ENCODE measurements at places on chromosomes 2 and 18.
A peak's percentile ranks its signal among the peaks of the same experiment; 100 is the strongest.

- no peak for DNase-seq
These were observed 36.0 kb upstream of the TTC27 start for GRCh38 chr2:32591669-32592463.

- DNase-seq: no peak
These were observed 116.1 kb upstream of the LRRTM1 start for GRCh38 chr2:80420530-80421208.

DNA sequence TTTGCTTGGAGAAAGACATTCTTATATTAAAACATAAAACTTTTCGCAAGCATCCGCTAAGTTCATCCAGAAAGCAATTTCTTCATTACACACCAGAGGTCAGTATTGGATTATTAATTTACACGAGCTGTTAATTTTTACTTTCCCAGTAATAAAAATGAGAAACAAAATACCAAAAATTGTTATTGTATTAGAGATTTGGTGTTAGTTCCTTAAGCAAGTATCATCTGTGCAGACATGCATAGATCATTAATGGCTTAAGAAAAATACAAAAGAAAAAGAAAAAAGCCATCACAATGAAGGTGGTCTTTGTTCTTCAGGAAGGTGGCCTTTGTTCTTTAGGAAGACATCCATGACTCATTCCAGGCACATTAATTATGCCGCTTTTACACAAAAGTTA, 53.6 kb upstream of the HNMT start:
- no peak for DNase-seq

- no peak for DNase-seq
These were observed 128.0 kb downstream of the ARL4C start for GRCh38 chr2:234368861-234369261.

DNA sequence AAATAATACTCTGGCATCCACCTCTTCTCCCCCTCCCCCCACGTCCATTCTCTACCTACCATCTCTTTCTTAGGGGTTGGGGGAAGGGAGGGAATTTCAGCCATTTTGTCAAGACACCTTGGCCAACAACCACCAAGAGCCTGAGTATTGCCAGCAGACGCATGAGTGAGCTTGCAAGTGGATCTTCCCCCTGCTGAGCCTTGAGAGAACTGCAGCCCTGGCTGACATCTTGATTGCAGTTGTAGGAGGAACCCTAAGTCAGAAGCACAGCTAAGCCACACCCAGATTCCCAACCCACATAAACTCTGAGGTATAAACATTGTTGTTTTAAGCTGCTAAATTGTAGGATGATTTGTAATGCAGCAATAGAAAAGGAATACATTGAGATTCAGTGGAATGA, 165.6 kb downstream of the TMEFF2 start:
- DNase-seq: no peak

GRCh38 chr18:49072940-49073339, 122.2 kb upstream of the SMAD7 start:
- no peak for DNase-seq

DNA sequence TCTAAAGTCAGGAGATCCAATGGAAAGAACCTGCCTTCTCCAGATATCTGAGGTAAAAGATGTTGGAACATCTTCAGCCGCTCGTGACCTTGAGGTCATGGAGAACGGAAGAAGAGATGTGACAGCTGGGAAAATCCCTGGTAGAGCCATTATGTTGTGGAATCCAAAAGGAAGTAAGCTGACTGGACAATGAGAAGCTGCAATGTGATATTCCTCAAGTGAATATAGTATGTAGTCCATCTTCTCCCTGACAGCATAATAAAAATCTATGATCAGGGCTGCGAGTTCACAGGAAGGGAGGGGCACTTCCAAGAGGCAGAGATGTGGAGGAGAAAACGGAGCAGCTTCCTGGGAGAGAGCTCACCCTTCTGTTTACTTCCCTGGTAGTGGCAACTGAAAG, 201.0 kb upstream of the SP5 start:
- no peak for DNase-seq

DNA sequence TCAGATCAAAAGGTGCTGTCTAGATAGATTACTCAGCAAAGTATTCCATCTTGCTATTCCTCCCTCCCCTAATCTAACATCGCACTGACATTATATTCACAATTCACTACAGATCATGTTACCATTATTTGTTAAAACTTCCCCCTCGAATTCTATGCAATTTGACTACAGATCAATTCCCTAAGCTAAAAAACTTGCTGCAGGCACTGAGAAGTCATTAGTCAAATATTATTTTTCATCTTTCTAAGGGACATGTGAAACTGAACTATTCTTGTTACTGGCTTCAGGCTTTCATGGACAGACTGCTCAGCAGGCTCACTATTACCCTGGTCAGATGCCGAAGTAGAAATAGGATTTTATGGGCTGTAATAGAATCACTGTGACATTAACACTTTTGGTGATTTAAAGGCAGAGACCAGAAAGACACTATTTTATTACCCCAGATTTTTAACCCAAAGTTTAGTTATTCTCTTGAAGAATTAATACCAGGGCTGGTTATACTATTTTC, 15.1 kb downstream of the MYL1 start:
- DNase-seq: no peak

DNA sequence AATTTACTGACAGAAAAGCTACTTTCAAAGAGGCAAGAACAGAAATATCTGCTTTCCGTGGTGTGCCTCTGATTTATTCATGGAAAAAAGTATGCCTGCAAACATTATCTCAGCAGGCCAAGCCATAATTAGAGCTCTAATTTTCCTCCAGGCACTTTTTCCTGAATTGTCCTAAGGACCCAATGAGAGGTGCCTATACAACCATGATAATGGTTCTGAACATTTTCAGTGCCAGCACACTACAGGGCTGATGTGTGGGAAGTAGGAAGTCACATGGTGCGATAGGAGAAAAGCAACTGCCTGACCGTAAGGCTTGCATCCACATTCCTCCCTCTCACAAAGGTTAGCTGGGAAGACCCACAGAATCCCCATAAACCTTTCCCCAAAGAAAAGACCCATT, 45.9 kb upstream of the EGR4 start:
- no peak for DNase-seq

GRCh38 chr2:240066489-240066888, 13.2 kb upstream of the OR6B3 start:
- DNase-seq: no peak

- DNase-seq: no peak
These were observed 29.9 kb upstream of the NT5DC4 start for GRCh38 chr2:112690853-112691401.

DNA sequence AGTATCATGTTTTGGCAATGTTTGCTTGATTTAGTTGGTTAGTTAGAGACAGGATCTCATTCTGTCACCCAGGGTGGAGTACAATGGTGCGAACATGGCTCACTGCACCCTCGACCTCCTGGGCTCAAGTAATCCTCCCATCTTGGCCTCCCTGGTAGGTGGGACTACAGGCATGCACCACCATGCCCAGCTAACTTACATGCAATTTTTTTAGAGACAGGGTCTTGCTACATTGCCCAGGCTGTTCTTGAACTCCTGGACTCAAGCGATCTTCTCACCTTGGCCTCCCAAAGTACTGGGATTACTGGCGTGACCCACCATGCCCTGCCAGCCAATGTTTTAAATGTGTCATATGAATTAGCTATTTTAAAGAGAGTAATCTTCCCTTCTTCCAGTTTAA, 16.3 kb upstream of the CDKL4 start:
- DNase-seq: no peak

DNA sequence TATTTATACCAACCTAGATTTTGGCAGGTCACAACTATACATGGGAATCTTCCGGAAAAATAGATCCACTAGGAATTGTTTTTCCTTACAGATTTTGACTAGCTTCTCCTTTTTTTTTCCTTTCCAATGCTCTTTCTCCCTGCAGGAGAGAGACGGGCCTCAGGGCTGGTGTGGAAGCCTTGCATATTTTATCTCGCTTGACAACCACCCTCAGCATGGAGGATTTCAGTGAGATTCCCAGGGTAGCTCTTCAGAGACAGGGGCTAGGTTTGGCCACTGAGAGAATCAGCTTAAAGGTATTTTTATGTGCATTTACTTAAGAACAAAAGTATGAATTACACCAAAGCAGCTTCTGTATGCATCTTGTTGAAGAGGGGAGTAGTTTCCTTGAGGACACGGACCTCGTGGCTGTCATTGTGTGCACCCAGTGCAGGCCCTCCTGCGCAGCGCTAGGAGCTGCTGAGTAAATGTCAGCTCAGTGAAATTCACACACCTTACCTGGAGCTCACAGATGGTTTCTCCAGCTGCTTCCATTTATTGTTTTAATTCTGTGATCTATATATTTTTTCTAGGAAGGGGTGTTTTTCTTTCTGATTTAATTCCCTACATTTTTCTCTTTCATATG, 54.4 kb downstream of the TRAPPC12 start:
- no peak for DNase-seq

GRCh38 chr2:204530464-204530805, 14.8 kb upstream of the PARD3B start:
- no peak for DNase-seq

DNA sequence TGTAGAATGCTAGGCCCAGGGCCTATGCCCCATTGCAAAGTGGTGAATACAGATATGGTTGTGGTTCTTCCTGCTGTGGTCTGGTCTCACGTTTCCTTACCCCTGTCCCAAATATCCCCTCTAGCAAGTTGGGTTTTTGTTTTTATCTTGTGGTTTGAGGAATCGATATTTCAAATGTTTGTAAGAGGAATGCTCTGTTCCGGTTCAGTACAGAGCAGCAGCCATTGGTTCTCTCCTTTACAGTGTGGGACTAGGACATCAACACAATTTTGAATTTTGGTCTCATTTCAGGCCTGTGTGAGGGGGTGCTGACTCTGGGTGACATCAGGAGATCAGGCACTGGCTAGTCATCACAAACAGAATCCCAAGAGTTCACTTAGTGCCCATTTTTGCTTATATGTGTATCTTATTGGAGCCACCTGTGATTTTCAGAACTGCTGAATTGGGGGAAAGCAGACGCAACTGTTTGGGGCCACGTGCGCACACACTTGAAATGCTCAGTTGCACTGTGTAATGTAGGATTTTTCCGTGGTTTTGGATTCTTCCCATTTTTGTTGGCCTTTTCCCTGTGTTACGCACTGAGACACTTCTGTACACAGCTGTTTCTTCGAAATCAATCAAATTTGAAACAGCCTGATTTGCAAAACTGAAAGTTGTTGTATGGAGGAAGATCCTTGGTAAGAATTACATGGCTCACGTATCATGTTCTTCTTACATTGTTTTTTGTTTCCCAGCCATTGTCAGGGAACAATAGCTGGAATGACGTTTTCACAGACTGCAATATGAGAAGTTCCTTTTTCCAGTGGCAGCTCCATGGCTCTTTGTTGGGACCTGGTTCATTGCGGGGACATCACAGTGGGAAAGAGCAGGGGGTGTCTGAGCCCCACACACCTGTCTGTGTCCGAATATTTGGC, 8.6 kb downstream of the SH3BP4 start:
- no peak for DNase-seq

GRCh38 chr18:57027190-57027708, 119.6 kb upstream of the BOD1L2 start:
- DNase-seq: no peak

GRCh38 chr2:43343573-43344304, 117.3 kb upstream of the ZFP36L2 start:
- DNase-seq: no peak

- DNase-seq: peak; percentile 8
These were observed 1232.3 kb upstream of the ZEB2 start for GRCh38 chr2:145752091-145752806.

DNA sequence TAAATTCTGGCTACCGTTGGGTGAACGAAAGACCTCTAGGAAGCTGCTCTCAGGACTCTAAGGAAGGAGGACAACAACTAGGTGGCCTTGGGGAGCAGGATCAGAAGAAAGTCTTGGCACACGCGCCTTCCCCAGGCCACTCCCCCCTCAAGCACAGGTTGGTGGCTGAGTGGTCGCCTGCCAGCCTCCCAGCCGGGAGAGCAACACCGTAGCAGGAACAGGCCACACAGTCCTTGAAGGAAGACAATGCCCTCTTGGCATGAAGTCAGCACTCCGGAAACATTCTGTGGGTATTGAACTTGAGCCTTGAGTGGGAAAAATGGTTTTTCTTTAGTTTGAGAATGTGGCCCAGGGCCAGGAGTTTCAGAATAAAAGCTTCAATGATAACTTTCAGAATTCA, 87.4 kb upstream of the AGAP1 start:
- no peak for DNase-seq

- DNase-seq: no peak
These were observed 863.7 kb downstream of the MBD2 start for GRCh38 chr18:53360501-53361443.

DNA sequence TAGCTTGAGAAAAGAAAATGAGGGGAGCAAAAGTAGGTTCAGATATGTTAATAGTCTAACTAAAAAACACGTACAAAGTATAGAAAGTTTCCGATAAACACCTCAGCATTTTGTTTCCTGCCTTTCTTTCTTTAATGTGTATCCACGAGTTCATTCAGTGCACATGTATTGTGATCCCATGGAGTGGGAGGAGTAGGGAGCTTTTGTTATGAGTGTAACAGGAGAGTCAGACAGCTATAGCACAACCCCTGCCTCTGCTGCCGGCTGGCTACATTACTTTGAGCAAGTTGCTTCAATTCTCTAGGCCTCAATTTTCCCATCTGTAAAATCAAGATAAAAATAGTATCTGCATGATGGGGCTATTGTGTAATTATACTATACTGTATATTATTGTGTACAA, 249.2 kb upstream of the FIGN start:
- no peak for DNase-seq

DNA sequence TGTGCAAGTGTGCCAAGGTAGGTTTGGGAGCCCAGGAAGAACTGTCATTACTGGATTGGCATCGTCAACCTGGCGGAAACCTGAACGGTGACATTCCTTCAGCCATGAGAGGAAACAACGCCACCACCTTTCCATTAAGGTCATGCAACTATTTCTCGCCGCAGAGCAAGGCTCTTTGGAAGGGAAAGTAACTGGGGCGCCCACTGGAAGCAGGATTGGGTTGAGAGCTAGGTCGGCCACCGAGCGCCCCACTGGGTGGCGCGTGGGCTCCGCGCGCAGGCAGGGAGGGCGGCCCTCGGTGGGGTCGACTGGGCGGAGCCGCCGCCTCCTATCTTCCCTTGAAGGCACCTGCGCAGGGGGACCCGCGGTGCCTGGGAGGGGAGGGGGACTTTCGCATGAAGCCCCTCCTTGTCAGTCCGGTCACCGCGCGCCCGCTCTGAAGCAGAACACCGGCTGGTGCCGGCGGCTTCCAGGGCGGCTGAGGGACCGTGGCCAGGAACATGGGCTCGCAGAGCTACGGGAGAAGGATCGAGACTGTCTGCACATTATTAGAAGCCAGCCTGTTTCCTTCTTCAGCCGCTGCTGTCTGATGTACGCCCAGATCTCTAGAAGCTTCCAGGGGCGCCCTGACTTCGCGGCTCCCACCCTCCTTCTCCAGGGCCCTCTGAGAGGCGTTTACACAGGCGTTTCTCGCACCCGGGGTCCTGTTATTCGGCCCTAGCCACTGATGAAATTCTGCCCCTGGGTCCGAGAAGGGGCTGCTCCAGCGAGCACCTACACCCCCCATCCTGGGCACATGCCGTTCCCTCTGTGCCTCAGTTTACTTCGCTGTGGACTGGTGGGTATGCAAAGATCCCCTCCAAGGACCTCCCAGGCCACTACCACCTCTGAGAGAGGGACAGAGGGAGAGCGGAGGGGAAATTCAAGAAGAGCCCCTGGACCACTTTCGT, 27.3 kb upstream of the MAL start:
- DNase-seq: no peak

- DNase-seq: no peak
These were observed 7.1 kb upstream of the NPPC start for GRCh38 chr2:231932985-231933915.

All from GOT3 (cell line).